Activated T-helper 1 cell treated with anti-CD3 and anti-CD28 coated beads, Interleukin-2, amount 50 U/mL, for 16 hours (primary cell): ENCODE measurements at places on chromosomes 7 and 10.

GRCh38 chr7:81045491-81046030 lies 126.7 kb upstream of the SEMA3C start:
- DNase-seq = no peak

- DNase-seq = no peak
These were observed 857 bp upstream of the FOXP2 start for GRCh38 chr7:114413761-114414155.

GRCh38 chr10:48632166-48632565 lies 27.3 kb upstream of the ARHGAP22 start:
- no peak for DNase-seq

DNA sequence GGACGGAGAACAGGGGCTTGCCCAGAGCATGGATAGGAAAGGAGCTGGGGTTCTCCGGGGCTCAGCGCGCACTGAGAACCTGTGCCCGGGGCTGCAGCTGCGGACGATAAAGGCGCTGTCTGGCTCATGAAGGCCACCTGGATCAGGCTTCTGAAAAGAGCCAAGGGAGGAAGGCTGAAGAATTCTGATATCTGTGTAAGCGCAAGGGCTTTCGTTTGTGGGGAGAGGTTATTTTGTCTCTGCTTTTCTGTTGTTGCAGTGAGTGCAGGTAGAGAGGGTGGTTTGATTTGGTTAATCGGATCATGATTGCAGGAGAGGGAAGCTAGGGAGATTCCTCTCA lies 250.5 kb downstream of the NSUN6 start:
- no peak for DNase-seq

DNA sequence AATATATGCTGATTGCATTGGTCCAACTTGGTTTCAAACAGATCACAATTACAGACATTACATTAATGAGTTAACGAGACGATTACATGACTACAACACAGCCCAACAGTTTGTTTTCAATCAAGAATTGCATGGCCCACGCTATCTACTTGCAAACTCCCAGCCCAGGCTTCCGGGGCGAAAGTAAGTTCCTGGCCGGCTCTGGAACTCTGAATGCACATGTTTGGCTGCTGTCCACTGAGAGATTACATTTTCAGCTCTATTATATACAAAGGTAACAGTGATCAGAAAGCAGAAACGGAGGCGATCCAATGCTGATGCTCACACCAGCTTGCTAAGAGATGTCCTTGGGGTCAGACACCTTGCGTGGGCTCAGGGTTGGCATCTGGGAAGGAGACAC lies 206.3 kb downstream of the FANK1 start:
- no peak for DNase-seq

DNA sequence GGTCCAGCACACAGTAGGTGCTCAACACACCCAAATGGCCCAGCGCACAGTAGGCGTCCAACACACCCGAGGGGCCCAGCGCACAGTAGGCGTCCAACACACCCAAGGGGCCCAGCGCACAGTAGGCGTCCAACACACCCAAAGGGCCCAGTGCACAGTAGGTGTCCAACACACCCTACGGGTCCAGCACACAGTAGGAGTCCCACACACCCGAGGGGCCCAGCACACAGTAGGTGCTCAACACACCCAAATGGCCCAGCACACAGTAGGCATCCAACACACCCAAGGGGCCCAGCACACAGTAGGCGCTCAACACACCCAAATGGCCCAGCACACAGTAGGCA lies 80.8 kb downstream of the FOXL3 start:
- no peak for DNase-seq

- DNase-seq = no peak
These were observed 161.1 kb upstream of the FRMD4A start for GRCh38 chr10:14491811-14492210.

DNA sequence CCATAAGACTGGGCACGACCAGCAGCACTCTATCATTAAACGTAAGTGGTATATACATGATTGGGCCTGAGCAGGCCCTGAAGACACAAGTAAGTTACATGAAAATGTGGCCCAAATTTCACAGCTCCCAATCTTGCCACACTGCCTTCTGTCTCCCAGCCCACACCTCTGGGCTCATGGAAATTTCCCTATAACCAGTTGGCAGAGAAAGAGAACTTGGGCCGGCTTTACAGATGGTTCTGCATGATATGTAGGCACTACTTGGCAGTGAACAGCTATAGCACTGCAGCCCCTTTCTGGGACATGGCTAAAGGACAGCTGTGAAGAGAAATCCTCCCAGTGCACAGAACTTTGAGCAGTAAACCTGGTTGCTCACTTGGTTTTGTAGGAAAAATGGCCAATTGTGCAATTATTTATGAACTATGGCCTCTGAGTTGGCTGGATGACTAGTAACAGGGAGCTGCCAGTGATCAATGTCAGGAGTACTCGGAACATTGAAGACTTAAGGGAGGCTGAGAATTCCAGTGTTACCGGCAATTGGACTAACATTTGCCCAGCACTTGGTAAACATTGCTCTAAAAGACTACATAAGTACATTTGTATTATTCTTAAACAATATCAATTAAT lies 1006.6 kb upstream of the LRRN3 start:
- no peak for DNase-seq

DNA sequence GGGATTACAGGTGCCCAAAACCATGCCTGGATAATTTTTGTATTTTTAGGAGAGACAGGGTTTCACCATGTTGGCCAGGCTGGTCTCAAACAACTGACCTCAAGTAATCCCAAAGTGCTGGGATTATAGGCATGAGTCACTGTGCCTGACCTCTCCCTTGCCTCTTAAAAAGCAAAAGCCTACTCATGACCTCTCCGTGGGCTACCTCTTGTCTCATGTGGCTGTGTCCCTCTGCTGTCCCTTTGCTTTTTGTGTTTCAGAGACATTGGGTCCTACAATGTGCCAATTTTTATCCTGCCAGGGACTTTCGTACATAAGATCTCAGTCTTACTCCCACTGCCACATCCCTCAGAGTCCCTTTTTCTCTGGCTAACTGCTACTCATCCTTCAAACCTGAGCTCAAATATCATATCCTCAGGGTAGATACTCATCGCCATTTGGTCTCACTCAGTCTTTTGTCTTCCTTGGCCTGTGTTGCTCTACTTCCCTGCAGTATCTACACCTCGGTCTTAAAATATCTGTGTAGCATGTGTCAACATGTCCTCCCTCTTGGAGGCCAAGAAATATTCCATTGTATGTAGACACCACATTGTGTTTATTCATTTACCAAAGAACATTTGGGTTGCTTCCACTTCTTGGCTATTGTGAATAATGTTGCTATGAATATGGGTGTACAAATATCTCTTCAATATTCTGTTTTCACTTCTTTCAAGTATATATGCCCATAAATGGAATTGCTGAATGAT lies 465.0 kb upstream of the KLF6 start:
- no peak for DNase-seq

GRCh38 chr7:137667633-137668387 lies 179.0 kb downstream of the DGKI start:
- no peak for DNase-seq

DNA sequence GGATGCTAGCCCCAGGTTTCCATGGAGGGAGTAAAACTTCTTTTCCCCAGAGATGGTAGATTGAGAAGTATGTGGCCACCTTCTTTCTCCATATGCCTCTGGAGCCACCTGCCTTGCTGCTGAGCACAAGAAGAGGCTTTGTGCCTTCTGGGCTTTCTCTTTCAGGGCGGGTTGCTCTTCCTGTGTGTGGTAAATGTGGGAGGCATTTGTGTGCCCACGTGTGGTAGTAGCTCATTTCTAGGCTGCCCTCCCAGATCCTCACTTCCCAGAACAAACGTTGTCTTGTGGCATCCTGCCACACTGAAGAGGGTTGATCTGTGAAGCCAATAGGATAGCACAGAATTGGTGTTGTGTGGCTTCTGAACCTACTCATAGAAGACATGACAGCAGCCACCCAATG lies 342.0 kb upstream of the PODXL start:
- DNase-seq = no peak

- DNase-seq = no peak
These were observed 271.7 kb downstream of the PTPRN2 start for GRCh38 chr7:158315881-158316280.

GRCh38 chr10:28378986-28379585 lies 76.2 kb upstream of the MPP7 start:
- no peak for DNase-seq

DNA sequence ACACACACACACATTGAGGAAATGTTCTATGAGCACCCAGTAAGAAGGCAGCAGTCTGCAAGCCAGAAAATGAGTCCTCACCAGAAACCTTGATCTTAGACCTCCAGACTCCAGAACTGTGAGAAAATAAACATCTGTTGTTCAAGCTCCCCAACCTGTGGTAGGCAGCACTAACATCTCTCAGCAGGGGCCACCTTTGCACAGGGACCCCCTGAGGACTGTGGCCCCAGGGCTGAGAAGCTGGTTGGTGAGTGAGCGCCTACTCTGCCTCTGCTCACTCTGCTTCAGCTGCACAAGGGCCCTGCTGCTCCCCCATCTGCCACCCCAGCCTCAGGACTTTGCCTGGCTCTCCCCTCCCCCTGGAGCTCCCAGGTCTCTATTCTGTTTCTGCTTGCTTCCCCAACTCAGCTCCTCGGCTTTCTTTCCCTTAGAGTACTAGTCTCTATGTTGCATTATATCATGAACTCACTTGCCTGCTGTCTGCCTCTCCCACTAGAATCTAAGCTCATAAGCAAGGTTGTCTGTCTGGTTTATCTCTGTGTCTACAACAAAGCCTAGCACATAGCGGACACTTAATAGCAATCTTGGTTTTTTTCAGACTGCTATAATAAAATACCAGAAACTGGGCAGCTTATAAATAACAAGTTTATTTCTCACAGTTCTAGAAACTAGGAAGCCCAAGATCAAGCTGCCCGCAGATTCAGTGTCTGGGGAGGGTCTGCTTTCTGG lies 40.4 kb upstream of the PRLHR start:
- no peak for DNase-seq

DNA sequence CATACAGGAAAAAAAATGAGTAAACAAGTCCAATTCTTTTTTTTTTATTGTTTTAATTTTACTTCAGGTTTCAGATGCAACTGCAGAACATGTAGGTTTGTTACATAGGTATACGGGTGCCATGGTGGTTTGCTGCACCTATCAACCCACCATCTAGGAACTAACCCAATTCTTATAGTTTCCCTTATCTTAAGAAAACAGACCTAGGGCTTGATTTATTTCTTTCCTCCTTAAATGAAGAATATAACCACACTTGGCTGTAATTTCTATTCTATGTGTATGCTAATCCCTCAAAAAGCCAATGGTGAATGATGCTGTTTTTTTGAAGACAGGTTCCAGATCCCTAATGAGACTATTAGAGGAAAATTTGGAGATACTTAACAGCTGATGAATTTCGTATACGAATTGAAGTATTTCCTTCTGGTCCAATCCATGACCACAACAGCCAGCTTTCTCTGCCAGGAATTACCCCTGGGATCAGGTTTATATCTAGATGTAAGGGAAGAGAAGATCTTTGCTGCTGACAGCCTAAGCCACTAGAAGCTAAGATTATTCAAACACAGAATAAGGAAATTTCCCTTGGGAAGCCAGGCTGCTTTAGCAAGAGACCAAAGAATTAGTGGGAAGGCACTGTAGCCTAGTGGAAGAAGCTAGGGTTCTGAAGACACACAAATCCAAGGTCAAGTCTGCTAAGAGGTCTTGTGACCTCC lies 115.8 kb downstream of the INHBA start:
- no peak for DNase-seq

- DNase-seq = no peak
These were observed 314.9 kb downstream of the CALN1 start for GRCh38 chr7:72097226-72097625.

GRCh38 chr10:55063811-55064210 lies 262.8 kb upstream of the PCDH15 start:
- no peak for DNase-seq

GRCh38 chr7:70573071-70573661 lies 558.8 kb upstream of the GALNT17 start:
- DNase-seq = no peak

GRCh38 chr10:97861097-97861750 lies 11.6 kb downstream of the GOLGA7B start:
- DNase-seq = no peak

DNA sequence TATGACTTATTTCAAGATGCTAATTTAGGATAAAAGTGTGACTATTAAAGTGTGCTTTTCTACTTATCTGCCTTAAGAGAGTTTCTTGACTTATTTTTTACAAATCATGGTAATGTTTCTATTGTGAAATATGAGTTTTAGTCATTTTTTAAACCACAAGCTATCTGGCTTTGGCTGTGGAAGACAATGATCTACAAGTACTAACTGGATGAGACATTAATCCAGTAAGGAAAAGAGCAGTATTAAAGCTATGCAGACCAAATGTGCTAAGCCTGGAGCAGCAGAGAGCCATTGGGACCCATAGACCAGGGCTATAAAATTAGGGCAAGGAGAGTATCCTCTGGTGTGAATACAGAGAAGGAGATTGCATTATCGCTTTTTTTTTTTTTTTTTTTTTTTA lies 92.4 kb downstream of the SEMA3A start:
- DNase-seq = no peak

- no peak for DNase-seq
These were observed 119.1 kb downstream of the CNOT4 start for GRCh38 chr7:135390829-135391228.

GRCh38 chr10:6671976-6672375 lies 91.9 kb upstream of the PRKCQ start:
- DNase-seq = no peak

DNA sequence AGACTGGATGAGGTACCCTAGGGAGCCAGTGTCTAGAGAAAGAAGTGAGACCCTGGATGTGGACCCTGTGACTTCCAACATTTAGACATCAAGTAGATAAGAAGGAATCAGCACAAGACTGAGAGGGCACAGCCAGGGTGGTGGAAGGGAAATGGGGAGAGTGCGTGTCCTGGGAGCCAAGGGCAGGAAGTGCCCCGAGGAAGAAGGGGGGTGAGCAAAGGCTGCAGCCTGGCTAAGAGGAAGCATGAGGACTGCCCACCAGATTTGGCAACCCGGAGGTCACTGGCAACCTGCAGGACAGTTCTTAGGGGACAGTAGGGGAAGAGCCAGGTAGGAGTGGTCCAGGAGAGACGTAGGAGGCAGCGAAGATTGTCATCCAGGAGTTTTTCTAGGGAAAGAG lies 14.8 kb downstream of the COL13A1 start:
- DNase-seq = no peak

DNA sequence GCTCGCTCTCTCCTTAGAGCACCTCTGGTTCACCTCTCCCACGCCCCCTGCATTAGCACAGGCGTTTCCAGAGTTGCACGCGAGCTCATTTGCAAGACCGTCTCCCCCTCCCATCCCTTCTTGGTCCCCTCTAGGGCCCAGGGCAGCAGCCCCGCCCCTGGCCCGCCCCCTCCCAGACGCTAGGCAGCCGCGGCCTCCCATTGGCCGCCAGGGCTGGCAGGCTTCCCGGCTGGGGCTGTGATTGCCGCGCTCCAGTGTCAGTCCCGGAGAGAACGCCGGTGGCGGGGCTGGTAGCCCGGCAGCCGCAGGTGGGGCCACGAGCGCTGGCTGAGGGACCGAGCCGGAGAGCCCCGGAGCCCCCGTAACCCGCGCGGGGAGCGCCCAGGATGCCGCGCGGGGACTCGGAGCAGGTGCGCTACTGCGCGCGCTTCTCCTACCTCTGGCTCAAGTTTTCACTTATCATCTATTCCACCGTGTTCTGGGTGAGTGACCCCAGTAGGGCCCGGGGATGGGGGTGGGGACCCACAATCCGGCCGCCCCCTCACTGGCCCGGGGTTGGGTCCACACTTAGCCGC lies at the start of gene TSPAN15:
TSS of gene TSPAN15 (plus strand) at position 257 of the 575 bp plus-strand sequence. CDS start at position 387, 130 bp downstream.
- peak; percentile 69 for DNase-seq

- DNase-seq = no peak
These were observed 85.7 kb downstream of the GRB10 start for GRCh38 chr7:50696810-50697582.

GRCh38 chr10:100829933-100830727 lies 82.6 kb upstream of the SLF2 start:
- DNase-seq = no peak
